Activated T-helper 1 cell treated with anti-CD3 and anti-CD28 coated beads, Interleukin-2, amount 50 U/mL, for 16 hours (primary cell): ENCODE measurements at places on chromosomes 1 and 21.

DNA sequence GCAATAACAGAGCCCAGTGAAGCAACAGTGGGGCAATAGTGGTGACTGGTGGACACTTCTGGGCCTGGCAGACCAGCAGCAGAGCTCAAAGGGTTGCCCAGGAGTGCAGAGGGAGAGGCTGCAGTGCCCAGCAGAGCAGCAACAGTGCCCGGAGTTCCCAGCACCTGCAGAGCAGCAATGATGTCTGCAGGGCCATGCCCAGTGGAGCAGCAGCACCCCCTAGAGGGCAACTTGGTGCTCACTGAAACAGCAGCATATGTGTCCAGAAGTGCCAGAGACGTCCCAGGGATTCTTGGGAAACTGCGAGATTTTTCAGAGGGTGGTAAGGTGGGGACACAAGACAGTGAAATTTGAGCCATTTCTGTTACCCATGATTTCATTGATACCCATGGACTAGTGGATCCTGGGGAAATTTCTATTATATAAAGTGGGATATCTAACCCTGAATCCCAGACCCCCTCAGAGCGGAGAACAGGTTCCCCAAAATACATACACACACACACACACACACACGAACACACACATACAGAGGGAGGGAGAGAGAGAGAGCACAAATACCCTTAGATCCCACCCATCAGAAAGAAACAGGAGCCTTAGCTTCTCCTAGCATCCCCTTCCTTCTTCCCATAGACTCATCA lies 156.9 kb upstream of the GJB5 start:
- no peak for DNase-seq

GRCh38 chr1:235624721-235625333 lies 24.8 kb downstream of the GNG4 start:
- DNase-seq: no peak

DNA sequence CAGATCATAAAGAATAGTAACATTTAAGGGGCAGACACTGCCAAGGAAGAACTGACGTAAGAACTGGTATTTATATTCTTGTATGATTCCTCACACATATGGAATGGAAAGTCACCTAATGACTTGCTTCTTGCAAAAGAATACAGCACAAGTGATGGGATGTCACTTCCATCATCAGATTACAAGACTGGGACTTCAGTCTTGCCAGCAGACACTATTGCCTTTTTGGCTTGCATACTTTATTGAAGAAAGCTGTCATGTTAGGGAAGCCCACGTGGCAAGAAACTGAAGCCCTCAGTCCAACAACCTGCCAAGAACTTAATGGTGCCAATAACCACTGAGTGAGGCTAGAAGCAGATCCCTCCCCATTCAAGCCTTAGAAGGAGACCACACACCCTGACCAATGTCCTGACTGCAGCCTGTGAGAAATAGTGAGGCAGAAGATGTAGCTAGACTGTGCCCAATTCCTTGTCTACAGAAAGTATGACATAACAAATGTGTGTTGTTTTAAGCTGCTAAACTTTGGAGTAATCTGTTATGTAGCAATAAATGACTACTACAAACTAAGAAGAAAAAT lies 12.0 kb downstream of the EGLN1 start:
- DNase-seq: no peak

- DNase-seq: no peak
Observed at GRCh38 chr1:180936110-180937011, 23.7 kb downstream of the KIAA1614 start.

DNA sequence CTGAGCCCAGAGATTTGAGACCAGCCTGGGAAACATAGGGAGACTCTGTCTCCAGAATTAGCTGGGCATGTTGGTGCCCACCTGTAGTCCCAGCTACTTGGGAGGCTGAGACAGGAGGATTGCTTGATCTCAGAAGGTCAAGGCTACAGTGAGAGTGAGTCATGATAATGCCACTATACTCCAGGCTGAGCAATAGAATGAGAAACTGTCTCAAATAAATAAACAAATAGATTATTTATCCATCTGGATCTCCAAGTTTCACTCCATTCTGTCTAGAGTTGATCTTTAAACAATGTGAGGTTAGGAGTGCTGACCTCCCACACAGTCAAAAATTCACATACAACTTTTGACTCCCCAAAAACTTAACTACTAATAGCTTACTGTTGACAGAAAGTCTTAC lies 106.8 kb upstream of the PALMD start:
- no peak for DNase-seq

DNA sequence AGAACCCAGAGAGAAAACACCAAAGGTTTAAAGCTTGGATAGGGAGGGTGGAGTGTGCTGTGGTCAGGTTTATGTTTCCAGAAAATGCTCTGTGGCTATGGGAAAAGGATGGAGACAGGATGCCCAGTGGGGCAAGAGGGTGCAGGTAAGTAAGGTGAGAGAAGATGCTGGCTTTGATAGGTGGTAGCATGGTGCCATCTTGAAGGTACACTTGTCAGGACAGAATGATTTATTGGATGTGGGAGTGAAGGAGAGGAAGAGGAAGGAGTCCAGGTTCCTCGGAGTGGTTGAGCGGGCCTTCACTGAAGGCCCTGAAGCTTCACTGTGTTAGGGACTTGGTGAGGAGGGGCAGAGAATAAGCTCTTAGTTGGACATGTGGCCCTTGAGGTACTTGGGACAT lies 3.6 kb downstream of the PTPRF start:
- DNase-seq: no peak

- DNase-seq: no peak
Observed at GRCh38 chr1:94022471-94023189, 98.3 kb downstream of the ABCA4 start.

- no peak for DNase-seq
Observed at GRCh38 chr1:77929806-77930205, 41.4 kb downstream of the NEXN start.

- no peak for DNase-seq
Observed at GRCh38 chr21:32545948-32546441, 39.3 kb downstream of the TCP10L start.

GRCh38 chr1:221069178-221069903 lies 190.1 kb downstream of the HLX start:
- no peak for DNase-seq

- no peak for DNase-seq
Observed at GRCh38 chr1:229440851-229441537, 7.1 kb upstream of the ACTA1 start.

- no peak for DNase-seq
Observed at GRCh38 chr1:185786524-185786923, 52.3 kb downstream of the HMCN1 start.

GRCh38 chr1:181391301-181391900 lies 91.9 kb upstream of the CACNA1E start:
- no peak for DNase-seq

GRCh38 chr1:180167721-180168467 lies 13.2 kb downstream of the QSOX1 start:
- no peak for DNase-seq

GRCh38 chr1:224380003-224380402 lies 23.3 kb downstream of the CNIH4 start:
- no peak for DNase-seq

DNA sequence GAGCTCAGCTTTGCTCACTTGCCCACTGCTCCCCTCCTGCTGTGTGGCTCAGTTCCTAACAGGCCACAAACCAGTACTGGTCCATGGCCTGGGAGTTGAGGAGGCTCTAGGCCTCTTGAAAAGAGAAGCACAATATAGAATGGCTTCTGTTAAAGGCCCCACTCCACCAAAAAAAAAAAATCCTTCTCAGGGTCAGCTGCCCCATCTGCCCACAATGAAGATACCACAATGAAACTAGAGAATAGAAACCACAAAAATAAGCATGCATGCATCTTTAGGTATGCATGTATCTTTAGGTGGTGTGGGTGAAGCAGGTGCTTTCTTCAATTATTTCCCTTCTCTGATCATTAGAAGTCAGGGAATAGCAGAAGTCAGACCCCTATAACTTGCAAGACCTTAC lies 620.4 kb upstream of the BEND5 start:
- no peak for DNase-seq
